ENCODE measurements at places on chromosomes 2 and 18. TPM values are rescaled to one million over a fixed set of nuclear protein-coding genes. Genes with fewer than 3 reads are reported as not detected.

DNA sequence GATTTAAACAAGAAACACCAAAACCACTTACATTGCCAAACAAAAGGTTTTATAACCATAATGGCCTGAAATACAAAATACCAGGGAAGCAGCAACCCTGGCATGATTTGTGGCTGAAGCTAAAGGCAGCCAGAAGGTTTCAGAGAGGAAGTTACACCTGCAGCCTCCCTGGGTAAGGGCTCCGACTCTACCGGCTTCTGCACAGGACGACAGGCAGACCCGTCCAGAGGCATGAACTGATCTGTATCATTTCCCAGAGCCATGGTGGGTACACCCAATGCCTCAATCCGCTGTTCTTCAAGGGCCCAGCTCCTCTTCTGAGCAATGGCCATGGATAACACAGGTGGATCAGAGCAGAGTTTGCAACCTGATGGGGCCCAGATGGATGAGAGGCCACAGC is 71.6 kb downstream of the PXDN start:
- no peaks in the 10 kb centered on the region for H3K27me3 ChIP-seq
- no peaks in the 10 kb centered on the region for H3K4me1 ChIP-seq

- peak overlapping the region; percentile 93 for H3K27ac ChIP-seq
- H3K4me3 ChIP-seq: peak overlapping the region; percentile 32
- H3K4me1 ChIP-seq: peaks cover 42% of the 10 kb centered on the region
- peak; percentile 11 for DNase-seq
- no peaks in the 10 kb centered on the region for H3K36me3 ChIP-seq
These were observed 104.9 kb downstream of the TGIF1 start for GRCh38 chr18:3554811-3555427.

DNA sequence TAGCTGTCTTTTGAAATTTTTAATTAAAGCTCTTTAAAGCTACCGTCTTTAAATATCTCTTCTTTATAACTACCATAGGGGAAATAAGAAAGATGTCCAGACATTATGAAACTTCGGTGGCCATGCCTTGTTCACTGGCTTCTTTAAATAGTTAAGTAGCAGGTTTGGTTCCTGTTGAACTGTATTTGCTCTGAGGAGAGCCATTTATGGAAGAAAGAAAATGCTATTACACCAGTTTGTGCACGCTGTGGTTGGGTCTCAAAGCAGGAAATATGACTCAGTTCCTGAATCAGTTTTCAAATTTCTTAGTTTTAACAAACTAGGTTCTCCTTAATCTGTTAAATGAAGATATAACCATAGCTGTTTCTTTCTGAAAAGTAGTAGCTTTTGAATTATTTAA is 12.2 kb downstream of the ARPC2 start:
- DNase-seq: no peak
- no peaks in the 10 kb centered on the region for H3K27me3 ChIP-seq
- H3K27ac ChIP-seq: peak overlapping the region; percentile 17
- H3K4me1 ChIP-seq: no peaks in the 10 kb centered on the region
- peaks cover 53% of the 10 kb centered on the region for H3K36me3 ChIP-seq

GRCh38 chr2:138831691-138832090 is 51.5 kb upstream of the NXPH2 start:
- no peak overlapping the region for H3K27ac ChIP-seq
- no peaks in the 10 kb centered on the region for H3K27me3 ChIP-seq
- no peaks in the 10 kb centered on the region for H3K4me1 ChIP-seq
- H3K4me3 ChIP-seq: no peak overlapping the region

CRYGC gene
- not detected for polyA plus RNA-seq

MDH1B gene
- 1.8 TPM for polyA plus RNA-seq

HSPE1 gene
- 1,493 TPM for polyA plus RNA-seq
